T-helper 22 cell (primary cell): ENCODE measurements at places on chromosomes 6 and 20.

GRCh38 chr20:43781215-43781614, 54.4 kb upstream of the GTSF1L start:
- no peak for DNase-seq

DNA sequence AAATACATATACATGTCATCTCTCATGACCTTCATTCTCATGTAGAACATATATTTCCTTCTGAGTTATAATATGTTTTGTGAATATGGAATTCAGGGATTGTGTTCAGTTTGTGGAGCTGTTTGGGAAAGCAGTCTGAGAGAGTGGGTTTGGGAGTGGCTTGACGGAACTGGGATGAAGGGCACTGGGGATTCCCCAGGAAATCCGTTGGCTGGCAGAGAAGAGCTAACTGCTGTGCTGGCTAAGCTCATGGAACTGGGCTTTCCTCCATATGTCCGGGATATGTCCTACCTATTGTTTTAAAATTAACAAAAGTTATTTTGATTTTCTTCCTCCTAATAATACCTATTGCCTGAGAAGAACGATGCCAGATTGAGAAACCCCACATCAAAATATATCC, 359.5 kb upstream of the FLRT3 start:
- no peak for DNase-seq

- no peak for DNase-seq
Observed at GRCh38 chr20:51799401-51799860, 2.9 kb downstream of the SALL4 start.

DNA sequence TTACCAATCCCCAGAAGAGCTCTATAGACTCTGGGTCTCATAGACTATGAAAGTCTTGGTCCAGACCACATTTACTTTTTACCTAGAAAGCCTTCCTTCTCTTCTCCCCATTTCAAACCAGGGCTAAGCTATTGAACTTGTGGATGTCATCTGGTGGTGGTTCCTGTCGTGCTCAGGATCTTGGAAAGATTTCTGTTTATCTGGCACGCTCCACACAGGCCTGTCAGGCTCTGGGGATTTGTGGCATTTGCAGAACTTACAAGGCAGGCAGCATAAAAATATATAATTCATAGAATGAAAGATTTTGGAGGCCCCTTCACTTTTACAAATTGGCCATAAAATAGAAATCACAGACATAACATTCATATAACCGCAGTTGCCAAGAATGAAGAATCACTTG, 188.1 kb downstream of the UST start:
- DNase-seq = no peak

- no peak for DNase-seq
Observed at GRCh38 chr6:90463359-90463758, 123.5 kb downstream of the MAP3K7 start.

DNA sequence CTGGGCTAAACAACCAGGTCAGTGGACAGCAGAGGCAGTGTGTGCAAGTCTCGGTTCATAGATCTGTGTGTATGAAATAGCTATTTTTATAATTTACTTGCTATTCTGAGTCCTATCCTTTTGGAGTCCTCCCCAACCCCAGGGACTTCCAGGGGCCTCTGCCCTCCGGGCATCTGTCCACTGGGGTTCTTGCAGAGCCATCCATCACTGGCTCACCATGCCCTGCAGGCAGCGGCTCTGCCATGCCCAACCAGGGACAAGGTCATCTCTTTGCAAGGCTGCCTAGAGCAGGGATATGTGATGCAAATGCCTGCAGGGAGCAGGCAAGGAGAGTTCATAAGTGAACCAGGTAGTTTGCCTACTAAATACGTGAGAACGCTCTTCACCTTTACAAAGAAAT, 10.5 kb upstream of the BEND3 start:
- DNase-seq = no peak

DNA sequence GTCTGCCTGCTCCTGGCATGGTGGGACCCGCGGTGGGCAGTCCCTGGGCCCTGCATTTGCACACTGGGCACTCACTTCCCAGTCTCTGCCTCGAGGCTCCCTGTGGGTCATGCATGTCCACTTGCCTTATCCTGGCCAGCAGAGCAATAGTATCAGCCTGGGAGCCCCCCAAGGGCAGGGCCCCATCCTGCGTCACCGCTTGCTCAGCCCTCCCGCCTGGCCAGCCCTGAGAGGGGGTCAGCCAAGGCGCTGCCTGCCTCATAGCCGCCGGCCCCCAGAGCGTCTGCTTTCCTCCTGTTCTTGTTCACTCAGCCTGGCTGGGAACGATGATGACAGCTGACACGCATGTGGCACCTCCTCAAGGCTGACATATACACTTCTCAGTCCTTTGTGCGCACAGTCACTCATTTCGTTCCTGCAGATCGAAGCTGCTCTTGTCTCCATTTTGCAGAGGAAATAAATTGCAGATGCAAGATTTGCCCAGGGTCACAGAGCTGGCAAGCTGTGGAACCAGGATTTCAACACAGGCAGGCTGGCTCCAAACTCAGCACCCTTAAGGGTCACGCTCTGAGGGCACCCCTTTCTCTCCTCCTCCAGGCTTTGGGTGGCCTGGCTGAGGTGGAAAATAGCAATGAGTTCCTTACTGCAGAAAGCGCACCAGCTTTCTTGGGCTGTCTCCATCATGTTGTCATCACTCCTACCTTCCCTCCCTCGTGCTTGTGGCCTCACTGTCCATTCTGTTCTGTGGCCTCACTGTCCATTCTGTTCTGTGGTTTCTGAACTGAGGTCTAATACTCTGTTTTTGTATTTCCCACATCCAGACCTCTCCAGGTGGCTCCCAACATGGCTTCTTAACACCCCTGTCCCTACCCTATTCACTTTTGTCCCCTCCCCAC, 17.2 kb downstream of the KCNK17 start:
- no peak for DNase-seq

DNA sequence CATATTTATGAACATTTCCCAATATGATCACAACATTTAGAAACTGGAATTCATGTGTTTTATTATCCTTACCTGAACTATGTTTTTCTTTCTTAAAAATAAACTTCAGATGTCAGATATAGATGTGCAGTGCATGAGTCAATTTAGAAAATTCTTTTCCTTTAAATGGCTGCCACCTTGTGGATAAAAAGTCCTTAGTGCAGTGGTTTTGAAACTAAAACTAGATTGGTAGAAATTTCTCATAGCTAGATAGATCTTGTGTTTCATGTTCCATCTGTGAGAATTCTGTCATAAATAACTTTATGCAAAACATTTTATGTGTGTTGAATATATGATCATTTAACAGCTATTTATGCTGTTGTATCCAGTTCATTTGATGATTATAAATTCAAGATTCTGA, 134.9 kb downstream of the KLHL32 start:
- DNase-seq = no peak

DNA sequence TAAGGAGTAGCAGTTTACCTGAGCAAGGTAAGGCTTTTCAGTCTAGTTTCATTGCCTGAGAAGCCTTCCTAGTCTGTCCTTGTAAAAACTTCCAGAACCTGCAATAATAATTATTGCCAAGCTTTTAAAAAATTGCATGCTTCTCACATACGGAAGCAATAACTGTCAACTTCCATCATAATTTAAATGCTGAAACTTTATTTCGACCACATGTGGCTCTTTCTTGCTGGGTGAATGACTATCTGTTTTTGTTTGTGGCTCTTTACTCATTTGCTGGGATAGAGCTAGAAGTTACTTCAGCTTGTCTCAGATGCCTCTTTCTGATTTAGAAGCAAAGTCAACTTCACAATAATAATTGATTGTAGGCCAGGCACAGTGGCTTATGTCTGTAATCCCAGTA, 95.9 kb upstream of the COL21A1 start:
- no peak for DNase-seq

DNA sequence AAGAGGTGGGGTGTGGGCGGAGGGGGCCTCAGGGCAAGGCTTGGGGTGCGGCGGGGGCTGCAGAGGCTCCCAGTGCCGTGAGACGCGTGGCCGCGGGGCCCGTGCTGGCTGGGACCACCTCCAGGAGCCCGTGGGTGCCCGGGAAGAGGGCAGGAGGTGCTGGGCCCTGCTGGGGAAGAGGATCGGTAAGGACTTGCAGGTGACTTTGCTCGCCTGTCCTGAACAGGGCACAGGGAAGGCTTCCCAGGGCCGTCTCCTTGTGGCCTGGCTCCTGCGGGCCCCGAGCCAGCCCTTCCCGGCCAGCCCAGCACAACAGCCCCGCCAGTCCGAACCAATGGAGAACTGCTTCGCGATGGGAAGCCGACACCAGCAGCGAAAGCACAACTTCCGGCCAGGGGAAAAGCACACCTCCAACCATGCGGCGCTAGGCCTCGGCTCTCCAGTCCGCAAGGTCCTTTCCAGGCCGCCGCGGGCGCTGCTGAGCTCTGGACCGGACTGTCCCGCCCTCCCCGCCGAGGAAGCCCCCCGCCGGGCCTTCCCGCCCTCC, 32.3 kb downstream of the IRF4 start:
- no peak for DNase-seq

DNA sequence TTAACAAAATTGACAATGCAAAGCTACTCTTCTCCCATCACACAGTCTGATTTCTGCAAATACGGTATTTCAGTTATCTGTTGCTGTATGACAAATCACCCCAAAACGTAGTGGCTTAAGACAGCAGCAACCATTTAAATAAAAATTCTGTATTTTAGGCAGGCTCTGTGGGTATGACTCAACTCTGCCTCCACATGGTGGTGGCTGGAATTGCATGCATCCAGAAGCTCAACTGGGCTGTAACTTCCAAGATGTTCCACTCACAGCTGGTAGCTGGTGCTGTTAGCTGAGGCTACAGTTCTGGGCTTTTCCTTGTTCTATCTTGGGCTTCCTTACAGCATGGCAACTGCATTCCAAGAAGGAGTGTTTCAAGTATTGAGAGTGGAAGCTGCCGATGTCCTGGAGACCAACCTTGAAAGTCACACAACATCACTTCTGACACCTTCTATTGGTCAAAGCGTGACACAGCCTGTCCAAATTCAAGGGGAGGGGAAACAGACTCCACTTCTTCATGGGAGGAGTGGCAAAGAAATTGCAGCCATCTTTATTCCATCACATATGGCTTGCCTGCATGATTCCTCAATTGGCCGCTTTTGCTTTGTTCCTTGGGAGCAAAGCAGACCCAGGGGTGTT, 39.7 kb upstream of the TULP1 start:
- DNase-seq = peak; percentile 12

- DNase-seq = no peak
Observed at GRCh38 chr6:56764081-56764566, 121.4 kb upstream of the DST start.

- DNase-seq = no peak
Observed at GRCh38 chr6:136149311-136149710, 100.8 kb downstream of the MTFR2 start.

DNA sequence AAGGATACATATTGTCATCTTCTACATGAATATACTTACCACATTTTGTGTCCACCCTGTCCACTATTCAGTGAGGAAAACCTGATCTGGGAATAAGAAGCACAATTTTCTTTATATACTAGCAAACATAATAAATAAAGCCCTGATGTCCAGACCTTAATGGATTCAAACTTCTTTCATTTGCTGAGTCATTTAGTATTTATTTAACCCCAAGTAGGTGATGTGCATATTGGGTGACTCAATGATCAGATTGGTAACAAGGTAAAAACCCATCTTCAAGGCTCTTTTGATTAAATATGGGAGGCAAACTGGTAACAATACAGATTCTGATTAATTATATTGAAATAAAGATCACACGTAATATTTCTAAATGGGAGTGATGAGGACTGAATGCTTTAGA, 1159.8 kb upstream of the EYS start:
- DNase-seq = no peak

- DNase-seq = no peak
Observed at GRCh38 chr20:42192321-42192720, 574.1 kb upstream of the CHD6 start.

- DNase-seq = no peak
Observed at GRCh38 chr6:24990944-24991809, 55.4 kb upstream of the RIPOR2 start.

- no peak for DNase-seq
Observed at GRCh38 chr6:156727715-156728385, 49.3 kb upstream of the ARID1B start.

DNA sequence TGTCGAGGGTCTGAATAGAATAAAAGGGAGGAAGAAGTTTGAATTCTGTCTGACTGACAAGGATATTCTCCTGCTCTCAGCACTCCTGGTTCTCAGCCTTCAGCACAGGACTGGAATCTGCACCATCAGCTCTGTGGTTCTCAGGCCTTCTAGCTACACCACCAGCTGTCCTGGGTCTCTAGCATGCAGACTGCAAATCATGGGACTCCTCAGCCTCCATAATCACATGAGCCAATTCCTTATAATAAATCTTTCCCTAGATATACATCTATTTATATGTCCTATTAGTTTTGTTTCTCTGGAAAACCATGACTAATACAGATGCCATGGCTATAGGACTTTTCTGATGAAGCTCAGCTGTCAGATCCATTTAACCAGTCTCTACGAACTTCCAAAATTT, 132.8 kb upstream of the ECI2 start:
- no peak for DNase-seq

DNA sequence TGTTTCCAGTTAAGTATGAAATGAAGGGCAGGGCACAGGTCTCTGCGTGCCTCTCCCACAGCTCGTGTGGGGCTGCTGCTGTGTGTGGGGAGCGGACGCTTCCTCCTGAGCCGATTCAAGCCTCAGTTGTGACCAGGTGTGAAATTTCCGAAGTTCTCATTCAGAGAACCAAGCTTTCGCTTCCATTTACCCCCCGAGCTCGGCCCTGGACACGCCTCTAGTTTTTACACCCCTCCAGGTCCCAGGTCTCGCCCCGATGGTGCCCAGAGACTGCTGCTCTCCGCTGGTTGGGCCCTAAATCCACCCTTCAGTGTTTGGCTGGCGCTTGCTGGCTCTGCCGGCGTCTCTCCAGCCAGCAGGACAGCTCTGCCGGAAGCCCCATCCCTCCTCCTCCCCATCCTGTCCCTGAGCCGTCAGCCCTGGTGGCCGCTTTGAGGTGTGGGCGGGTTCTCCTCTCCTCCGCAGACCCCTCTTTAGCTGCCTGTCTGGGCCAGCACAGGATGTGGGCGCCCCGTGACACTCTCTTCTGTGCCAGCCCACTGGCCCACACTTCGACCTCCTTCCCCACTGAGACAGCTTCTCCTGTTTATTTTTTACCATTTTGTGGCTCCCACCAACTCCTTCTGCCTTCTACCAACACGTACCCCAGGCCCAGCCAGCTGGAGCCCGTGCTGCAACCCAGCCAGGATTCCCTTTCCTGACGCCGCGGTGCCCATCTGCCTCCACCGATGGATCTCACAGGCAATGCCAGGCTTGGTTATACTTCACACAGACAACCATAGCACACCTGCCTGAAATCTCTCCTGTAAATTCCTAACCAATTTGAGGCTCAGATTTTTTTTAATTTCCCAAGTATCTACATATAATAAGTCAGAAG, 142.8 kb downstream of the DLL1 start:
- no peak for DNase-seq

DNA sequence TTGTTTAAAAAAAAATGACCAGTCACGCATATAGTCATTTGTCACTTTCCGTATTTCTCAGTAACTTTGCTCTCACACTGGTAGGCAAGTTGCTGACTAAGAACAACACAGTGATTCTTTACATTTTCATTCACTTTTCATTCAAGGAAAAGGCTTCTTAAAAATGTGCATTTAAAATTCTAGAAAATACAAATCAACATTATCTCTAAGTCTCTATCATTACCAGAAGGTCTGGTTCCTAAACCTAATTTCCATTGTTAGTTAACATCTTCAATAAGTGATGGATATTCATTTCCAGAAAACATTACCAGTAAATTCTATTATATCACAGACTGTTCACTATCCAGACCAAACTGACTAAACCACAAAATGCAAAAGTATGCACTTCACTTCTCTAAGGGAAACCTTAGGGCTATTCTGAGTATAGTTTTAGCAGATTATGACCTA, 115.3 kb downstream of the AHI1 start:
- DNase-seq = no peak
